GM04504 (cell line): ENCODE measurements at places on chromosomes 7 and 10.

GRCh38 chr7:14287398-14287797 is 297.9 kb upstream of the ETV1 start:
- DNase-seq, result no peak

- DNase-seq, result peak; percentile 59
Measured at GRCh38 chr10:119251315-119251708, 43.9 kb downstream of the GRK5 start.

GRCh38 chr10:125193306-125193877 is 33.0 kb upstream of the CTBP2 start:
- DNase-seq, result no peak

- DNase-seq, result no peak
Measured at GRCh38 chr10:17431871-17432311, 22.5 kb downstream of the ST8SIA6 start.

- DNase-seq, result no peak
Measured at GRCh38 chr10:96675846-96676245, 44.5 kb downstream of the PIK3AP1 start.
